ENCODE measurements at places on chromosomes 3 and 15. TPM values are rescaled to one million over a fixed set of nuclear protein-coding genes. Genes with fewer than 3 reads are reported as not detected.

CHRM5 gene
- not detected for total RNA-seq

GABRR3 gene
- not detected for total RNA-seq

HEMK1 gene
- 51.8 TPM for total RNA-seq

PCOLCE2 gene
- total RNA-seq = not detected

NPAP1 gene
- not detected for total RNA-seq

GRCh38 chr15:79943820-79944219 is 27.2 kb downstream of the BCL2A1 start:
- DNase-seq = no peak

GRCh38 chr3:110210086-110210660 is 861.4 kb upstream of the NECTIN3 start:
- no peak for DNase-seq

DNA sequence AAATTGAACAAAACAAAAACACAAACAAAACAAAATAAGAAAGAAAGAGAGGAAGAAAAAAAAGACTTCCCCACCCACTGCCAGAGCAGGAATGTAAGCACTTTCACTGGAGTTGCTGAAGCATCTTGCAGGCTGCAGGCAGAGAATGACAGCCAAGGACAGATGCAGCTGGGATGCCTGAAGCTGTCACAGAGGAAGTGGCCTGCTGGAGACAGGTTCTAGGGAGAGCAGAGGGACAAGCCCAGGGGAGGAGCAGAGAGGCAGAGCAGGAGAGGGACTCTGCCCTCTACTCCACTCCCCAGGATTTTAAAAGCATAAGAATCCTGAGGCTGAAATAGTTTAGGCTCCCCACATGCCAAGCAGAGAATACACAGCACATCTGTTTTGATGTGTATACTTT is 326.2 kb downstream of the TUSC7 start:
- no peak for DNase-seq

DNA sequence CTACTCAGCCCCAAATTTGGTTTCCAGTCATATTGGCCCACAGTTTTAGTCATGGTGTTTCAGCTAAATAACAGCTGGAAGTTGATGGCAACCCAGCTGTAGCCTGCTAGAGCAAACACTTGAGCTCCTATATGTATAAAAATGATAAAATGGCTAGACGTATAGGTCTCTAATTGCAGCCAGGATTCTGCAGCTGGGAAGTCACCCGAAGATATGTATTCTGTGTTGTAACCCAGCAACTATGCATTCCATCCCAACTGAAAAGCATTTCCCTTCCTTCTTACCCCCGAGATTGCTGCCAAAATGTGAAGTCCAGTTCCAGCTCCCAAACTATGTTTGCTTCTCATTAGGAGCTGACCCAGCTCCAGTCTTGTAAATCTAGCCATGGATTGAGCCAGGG is 408.4 kb downstream of the AGBL1 start:
- DNase-seq = no peak
